M059J (cell line): ENCODE measurements at places on chromosomes 3 and 15. TPM values are rescaled to one million over a fixed set of nuclear protein-coding genes. Genes with fewer than 3 reads are reported as not detected.

GRCh38 chr3:17946619-17947018 lies 204.2 kb upstream of the TBC1D5 start:
- DNase-seq = no peak

DNA sequence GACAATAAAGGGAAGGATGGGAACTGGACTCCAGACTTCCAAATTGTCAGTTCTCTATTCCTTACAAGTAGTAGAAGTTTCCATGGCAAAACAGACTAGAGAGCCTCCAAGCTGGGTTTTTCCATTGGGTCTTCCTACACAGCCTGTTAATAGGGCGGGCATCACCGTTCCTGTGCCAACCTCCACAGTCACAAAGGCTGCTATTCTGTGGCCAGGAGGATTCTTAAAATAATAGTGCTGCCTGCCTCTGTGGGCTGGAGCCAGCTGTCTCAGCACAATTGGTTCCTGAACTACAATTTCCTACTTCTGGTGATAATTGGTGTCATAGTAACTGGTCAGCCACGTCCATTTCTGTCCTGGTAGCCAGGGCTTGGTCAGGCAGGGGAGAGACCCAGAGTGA lies 38.6 kb downstream of the LYZL4 start:
- no peak for DNase-seq

DNA sequence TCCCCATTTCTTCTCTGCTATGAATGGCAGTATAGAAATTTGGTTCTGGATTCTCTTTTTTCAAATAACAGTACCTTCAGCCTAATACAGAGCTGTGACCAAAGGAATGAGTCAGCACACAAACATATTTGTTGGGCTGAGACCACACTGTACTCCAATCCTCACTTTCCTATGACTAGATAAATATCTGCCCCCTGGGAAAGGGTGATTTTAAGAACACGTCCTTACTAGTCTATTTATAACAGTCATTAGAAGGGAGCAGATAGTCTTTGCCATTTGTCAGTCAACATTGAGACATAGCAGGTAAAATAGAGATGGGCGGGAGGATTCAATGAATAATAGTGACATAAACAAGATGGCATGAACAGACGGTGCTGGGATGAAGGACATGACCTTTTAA lies 461.3 kb downstream of the MCTP2 start:
- no peak for DNase-seq

Gene CD200
- 0.15 and 0.20 TPM in 2 replicates for total RNA-seq

Gene NRG4
- total RNA-seq = not detected in 2 replicates
